ENCODE measurements at places on chromosomes 3 and 15.

GRCh38 chr15:74403588-74403919, 30.2 kb downstream of the SEMA7A start:
- no peak for DNase-seq

GRCh38 chr3:174355505-174355904, 503.6 kb upstream of the NAALADL2 start:
- DNase-seq = no peak

DNA sequence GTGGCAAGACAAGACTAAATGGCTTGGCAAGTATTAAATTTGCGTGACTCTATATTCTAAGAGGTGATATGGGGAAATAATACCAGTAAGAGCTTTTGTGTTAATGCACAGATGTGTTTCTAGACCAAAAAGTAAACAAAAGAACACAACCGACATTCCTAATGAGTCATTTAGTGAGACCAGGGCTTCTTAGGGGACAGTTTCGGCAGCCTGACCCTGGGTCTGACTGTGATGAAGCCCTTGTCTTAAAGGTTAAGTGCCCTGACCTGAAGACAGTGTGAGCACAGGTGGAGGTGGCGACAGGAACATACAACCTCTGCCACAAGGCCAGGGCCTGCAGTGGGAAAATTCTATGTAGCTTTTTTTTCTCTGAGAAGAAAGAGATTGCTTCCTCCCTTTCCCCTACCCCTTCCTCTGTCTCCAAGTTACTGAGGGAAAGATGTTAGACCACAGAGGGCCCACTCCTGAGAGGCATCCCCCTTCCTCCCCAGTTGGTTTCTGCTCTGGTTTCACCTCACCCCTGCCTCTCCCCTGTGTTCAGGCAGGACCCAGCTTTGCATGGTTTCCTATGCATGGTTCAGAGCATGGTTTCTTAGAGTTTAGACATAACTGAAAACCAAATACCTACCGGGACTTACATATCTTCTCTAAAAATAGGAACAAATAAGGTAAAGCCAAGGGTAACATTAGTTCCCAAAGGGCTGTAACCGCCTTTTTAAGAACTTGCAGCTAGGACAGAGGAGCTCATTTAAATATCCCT, 24.8 kb upstream of the CMTM7 start:
- DNase-seq = no peak

DNA sequence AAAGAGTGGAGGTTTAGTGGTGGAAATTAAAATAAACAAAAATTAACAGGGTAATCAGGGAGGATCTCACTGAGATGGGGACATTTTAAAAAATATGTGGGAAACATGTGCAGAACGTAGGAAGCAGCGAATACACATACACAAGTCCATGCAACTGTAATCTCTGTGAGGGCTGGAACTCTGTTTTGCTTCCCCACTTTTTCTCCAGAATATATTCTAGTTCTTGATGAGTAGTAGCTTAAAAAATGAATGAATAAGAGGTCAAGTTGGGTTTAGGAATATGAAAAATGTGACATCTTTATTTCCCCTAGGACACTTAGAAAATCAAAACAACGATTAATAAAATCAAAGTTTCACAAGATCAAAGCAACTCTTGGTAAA, 312.2 kb upstream of the ZNF717 start:
- DNase-seq = no peak

DNA sequence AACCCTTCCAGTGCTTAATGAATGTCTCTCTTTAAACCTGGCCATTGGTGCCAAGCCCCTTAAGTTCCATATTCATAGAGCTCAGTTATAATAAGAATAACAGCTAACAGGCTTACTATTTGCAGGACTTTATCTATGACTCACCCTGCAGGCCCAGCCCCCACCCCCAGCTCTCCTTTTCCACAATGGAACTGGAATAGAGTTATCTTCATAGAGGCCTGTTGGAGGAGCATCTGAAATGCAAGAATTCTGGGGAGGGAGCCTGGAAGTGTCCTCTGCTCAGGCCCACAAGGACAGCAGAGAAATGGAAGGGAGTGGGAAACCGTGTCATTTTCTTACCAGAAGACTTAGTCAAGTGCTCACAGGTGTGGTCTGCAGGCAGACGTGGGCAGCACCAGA, 52.8 kb downstream of the SEMA5B start:
- DNase-seq = no peak

DNA sequence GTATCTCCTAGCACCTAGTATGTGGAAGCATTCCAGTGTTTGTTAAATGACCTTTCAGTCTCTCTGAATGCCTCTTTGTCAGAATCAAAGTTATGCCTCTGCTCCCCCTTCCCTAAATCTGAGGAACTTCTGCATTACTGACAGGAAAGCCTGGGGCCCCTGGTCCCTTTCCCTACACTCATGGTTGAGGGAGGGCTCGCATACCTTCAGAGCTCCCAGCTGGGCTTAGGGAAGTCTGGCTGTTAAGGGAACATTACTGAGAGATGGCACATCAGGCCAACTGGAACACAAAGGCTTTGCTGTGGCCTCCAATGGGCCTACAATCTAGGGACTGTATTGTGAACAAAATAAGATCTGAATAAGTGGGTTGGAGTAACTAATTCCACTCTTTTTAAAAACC, 10.3 kb downstream of the PKM start:
- no peak for DNase-seq

DNA sequence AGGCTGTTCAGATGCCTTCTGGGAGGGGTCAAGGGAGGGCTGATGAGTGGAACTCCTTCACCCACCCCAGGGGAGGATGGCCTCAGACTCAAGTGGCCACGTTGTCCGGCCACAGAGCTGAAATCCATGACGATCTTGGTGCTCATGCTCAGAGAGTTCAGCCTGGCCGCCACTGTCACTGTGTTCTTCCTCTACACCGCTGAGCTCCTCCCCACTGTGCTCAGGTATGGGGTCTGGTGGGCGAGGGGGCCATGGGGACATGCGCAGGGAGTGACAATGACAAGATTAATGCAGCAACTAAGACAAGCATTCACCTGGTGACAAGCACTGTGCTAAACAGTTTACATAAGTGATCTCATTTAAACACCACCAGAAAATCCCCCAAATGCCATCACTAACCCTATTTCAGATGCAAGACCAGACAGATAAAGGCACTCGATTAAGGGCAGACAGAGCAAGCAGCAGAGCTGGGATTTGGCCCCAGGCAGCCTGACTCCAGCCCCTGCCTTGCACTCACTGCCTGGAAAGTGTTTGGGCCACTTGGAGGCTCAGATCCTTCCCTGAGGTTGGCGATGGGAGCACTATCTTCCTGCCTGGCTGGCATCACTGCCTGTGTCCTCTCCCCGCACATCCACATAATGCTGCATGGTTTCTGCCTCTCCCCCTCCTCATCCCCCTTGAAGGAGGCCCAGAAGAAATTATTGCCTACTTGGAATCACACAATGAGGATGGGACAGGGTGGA, 30.9 kb upstream of the XYLB start:
- no peak for DNase-seq

All from left hindlimb (tissue), 1 donor.